Dermis microvascular lymphatic vessel endothelial cell (primary cell): ENCODE measurements at places on chromosomes 4 and X.

DNA sequence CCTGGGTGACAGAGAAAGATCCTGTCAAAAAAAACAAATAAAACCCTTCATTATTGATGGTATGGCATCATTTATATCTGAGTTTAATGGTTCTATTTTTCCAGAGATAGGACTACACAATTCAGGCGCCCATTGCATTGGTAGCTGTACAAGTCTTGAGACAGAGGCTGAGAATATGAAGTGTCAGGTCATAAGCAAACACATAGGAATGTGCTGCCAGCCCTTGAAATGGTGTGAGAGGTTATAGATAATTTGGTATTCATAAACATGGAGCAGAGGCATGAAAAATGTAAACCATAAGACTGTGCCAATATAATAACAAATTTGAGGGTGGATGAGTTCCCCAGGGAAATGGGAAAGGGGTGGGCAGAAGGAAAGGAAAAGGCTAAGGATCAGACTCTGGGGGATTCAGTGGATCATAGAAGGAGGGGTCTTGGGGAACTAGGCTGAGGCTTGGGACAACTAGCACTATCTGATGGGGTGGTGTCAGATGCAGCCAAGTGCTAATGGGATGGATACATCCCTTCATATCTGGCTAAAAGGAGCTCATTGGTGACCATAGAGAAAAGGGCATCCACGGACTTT lies 50.8 kb downstream of the MAOA start:
- DNase-seq, result no peak

- DNase-seq, result no peak
Measured at GRCh38 chr4:19455850-19456602, 795.7 kb upstream of the SLIT2 start.

- peak; percentile 66 for DNase-seq
Measured at GRCh38 chrX:138885886-138886285, 174.4 kb upstream of the FGF13 start.

- no peak for DNase-seq
Measured at GRCh38 chrX:131217989-131218388, 71.1 kb downstream of the IGSF1 start.

GRCh38 chr4:15805583-15806517 lies 27.7 kb downstream of the CD38 start:
- DNase-seq, result peak; percentile 60

DNA sequence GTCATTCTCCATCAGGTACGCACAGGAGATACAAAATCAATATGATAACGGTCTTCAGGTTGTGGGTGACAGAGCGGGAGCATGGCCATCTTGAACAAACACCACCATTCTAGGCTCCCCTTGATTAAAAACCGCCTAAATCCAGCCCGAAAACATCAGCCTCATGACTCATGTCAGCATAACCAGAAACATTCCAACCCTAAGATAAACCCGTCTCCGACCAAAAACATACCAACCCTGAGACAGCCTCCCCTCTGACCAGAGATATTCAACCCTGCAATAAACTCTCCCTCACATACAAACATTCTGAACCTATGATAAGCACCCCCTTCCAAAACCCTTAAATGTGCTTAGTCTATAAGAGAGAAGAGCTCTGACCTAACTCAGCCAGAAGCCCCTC lies 157.9 kb downstream of the DHRSX start:
- DNase-seq, result no peak

DNA sequence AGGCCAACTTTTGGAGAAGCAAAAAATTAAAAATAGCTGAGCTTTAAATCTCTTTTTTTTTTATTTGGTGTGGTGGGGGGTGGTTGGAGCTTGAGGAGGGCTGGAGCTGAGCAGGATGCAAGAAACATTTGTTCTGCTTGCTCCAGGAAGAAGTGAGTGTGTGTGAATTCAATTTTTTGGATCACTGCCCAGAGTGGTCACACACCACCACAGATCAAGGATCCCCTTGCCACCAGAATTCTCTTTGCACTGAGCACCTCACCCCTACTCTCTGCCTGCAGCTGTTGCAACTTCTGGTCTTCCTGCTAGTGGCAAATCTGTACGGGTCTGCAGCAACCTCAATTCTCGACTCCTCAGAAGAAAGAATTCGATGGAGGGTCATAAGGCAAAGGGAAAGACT lies 19.9 kb upstream of the PLP1 start:
- DNase-seq, result no peak

DNA sequence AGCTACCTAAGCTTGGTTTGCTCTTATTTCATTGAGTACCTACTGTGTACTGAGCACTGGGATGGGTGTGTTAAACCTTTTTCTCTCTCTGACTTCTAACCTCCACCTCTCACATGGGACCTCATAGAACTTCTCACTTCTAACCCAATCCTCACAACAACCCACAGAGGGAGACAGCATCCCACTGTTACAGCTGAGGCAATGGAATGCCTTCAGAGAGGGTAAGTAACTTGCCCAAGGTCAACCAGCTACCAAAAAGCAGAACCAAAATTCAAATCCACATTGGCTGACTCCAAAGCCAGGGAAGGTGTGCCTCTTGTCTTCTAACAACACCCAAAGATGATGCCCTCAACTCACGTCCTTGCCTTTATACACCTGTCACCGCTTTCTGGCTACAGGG lies 5.4 kb downstream of the SEL1L3 start:
- no peak for DNase-seq
